NCI-H524 (cell line): ENCODE measurements at places on chromosomes 11 and 22.

- no peak for DNase-seq
Measured at GRCh38 chr11:65424205-65425104, 1.9 kb downstream of the NEAT1 start.

- peak; percentile 18 for DNase-seq
Measured at GRCh38 chr22:49433717-49434611, 393.7 kb downstream of the BRD1 start.

- DNase-seq, result no peak
Measured at GRCh38 chr11:78788533-78788932, 213.9 kb upstream of the NARS2 start.

DNA sequence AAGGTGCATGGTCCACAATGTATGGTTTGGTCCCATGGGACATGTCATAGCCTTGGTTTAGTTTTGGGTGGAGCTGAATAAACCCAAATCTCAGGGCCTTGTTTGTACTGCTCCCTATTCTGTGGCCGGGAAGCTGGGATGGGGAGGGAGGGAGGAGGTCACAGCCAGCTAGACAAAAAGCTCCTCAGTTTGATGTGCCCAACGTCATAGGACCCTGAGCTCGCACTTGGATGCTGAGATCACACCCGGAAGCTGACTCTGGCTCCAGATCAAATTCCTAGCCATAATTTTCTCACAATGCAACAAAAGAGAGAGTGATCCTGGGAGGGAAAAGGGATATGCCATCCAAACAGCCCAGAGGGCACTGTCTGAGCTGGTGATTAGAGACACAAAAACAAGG is 1.5 kb downstream of the HSPB2 start:
- DNase-seq, result no peak

DNA sequence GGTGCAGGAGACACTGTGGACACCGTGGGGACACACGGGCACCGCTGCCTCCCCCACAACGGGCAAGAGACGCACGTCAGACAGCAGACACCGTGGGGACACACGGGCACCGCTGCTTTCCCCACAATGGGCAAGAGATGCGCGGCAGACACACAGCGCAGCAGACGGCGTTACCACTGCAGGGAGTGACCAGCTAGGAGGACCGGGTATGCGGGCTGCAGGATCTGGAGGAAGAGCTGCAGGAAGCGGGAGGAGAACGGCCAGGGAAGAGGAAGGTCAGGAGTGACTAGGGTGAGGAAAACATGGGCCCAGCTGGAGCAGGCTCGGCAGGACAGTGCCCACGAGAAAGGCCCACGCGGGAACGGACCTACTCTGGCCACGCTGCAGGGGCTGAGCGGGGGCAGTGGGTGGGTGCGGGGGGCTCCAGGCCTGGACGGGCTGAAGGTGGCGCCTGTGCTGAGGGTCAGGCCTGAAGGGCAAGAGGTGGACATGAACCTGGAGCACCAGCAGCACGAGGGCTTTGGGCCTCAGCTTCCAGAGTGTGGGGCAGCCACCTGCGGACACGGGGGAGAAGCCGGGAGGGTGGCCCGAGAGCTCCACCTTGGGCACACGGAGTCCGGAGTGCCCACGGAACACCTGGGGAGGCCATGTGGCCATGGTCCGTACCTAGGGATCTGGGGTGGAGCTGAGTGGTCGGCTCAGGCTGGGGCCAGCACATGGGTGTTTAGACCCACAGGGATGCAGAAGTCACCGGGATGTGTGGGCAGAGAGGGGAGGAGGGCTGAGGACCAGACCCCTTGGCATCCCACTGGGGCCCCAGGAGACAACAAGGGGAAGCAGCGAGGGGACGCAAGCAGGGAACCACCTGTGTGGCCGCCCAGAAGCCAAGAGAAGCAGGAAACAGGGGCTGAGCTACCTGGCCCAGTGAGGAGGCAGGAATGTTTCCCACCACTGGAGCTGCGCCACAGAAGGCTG is 16.5 kb downstream of the TOLLIP start:
- no peak for DNase-seq

DNA sequence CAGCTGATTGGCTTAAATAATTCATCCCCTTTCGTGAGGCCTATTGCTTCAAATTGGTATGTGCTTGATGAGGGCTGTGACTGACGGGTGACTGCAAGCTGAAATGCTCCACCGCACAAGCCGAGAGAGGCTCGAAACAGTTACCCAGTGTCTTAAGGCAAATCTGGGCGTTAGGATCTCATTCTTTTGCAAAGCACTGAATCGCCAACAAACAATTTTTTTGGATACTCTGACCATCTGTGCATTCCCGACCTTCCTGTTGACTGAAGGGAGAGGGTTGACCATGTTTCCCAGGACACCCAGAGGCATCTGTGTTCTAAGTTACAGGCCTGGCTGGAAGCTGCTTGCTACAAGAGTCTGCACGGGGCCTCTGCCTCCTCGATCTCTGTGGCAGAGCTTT is 32.1 kb downstream of the CACNG2 start:
- DNase-seq, result peak; percentile 61

DNA sequence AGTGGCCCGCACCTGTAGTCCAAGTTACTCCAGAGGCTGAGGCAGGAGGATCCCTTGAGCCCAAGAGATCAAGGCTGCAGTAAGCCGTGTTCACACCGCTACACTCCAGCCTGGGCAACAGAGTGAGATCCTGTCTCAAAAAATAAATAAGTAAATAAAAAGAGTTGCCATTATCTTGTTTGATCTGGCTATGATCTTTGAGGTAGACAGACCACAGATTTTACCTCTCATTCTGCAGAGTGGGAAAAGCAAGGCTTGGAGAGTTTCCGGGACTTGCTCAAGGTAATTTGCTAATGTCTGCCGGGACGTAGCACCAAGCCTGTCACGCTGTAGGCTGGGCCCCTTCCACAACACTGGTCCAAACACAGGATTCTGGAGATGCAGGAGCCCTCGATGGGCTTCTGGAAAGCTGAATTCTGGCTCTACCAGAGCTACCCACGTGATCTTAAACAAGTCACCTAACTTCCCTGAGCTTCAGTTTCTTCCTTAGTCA is 6.8 kb downstream of the GRAP2 start:
- no peak for DNase-seq

DNA sequence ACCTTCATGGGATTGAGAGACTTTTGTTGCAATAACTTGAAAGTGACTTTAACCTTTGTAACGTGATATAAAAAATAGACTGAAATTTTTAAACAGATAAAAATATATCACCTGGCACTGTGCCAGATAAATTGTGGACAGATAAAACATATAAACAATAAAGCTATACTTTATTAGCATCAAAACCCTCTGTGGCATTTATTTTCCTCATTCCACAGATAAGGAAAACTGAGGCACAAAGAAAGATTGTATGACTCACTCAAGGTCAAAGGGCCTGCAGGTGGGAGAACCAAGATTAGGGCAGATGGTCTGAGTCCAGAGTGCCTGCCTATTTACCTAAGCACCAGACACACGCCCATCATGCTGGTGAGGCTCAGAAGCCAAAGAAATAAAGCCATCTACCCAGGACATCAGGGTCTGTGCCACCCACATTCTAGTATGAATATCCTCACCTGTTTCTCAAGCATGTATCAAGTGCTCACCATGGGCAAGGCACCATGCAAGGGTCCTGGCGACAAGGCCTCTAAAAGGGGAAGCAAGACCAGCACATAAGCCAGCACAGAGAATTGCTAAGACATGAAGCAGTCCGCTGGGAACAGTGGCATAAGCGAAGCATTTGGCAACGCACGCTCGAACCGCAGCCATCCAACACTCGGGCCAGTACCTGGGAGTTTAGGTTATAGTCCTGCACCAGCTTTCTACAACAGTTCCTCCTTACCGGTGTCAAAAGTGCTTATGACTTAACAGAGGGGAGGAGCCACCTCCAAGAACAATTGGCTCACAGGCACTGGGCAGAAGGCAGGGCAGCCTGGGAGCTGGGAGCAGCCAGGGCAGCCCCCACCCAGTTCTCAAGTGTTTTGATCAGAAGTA is 17.6 kb downstream of the MYH9 start:
- DNase-seq, result peak; percentile 77

DNA sequence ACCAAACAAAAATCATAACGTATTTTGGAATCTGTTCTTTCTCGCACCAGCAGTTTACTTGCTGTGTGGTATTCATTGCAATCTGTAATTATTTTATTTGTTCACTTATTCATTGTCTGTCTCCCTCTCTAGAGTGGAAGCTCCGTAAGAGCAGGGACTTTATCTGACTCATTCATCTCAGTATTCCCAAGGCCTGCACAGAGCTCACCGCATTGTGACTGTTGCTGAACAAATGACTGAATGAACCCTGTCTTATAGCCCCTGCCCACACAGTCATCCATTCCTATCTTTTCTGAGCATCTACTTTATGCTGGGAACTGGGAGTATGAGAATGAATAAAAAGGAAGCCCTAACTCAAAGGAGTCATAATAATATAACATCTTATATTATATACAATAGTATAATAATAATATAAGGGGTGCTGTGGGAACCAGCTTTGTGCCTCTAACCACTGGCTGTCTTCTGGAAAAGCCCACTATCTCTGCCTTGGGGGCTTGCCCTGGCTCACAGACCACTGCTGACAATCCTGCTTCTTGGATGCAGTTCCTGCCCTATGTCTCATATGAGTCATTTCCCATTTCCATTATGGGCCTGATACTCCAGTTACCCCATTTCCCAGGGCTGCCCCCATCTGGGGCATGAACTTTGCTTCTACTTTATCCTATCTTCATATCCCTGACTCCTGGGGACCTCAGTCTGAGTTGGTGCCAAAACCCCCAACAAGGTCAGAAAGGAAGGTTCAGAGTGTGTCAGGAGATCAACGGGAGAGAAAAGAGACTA is 11.0 kb downstream of the XRRA1 start:
- DNase-seq, result no peak

DNA sequence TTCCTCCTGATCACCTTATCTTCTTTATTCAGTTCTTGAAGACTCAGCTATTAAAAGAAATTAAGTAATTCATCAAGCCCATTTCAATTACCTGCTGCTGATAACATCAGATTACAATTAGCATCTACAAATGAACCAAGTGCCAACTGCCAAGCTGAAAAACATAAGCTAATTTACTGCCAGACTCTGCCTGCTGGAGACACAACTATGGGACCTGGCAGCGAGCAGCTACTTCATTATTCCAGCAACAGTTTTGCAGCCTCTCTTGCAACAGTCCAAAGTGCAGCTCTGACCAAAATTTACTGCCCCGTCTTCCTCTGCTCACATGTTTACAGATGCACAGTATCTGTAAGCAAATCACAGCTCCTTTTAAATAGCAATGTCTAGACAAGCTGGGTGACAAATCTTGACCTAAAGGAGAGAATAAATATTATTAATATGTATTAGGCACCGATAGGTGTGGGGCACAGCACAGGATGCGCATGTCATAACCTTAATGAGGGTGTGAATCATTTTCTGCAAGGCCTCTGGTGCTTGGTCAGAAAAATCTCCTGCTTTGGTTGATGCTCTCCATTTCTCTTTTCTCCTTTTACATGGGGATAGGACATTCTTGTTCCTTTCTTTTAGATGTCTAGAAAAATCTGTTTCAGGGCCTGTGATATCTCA is 232.2 kb upstream of the PITPNB start:
- peak; percentile 44 for DNase-seq

DNA sequence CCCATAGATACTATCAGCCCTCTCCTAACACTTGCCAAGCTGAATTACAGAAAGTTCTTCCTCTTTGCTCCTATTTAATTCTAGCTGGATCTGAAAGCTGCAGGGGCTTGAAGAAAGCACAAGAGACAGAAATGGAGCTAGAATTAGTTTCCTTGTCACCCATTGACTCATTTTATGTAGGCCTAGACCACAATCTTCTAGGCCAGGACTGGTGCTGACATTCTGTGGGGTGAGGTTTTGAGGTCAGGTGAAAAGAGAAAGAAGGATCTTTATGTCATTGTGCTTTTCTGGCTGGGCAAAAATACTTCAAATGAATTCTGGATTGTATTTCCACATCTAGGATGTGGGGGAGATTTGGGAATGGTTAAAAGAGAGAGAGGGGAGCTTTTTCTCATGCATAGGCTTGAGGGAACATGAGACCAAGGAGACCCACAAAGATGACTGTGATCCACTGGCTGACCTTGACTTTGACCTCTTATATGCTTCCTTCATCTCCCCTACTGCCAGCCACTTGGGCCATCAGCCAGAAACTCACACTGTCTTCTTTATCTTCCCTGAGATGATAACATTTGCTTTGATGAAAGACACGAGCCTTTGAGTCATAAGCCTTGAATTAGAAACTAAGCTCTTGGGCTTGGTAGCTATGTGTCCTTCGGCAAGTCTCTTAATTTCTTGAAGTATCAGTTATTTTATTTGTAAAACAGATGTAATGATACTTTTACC is 274.9 kb upstream of the CADM1 start:
- no peak for DNase-seq

DNA sequence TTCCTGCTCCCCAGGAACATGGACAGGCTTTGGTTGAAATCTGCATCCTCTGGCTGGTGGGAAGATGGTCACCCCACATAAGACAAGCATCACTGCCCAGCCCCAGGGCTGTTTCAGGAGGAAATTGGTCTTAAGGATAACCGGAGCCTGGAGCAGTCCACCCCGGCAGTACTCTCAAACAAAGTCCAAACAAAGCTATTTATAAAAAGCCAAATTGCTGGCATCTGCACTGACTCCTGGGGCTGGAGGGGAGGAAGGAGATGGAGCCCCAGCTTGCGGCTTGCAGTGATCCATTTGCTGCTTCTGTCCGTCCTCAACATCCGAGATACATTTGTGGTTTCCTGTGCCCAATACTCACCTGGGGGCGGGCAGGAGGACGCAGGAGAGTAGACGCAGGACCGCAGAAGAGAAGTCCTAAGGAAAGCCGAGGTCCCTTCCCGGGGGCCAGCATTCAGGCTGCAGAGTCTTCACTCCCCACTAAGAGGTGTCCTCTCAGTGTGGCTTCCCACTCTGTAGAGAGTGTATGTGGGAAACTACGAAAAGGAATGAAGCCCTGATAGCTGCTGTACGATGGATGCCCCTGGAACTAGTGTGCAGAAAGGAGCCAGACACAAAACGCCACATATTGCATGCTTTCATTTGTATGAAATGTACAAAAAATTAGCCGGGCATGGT is 107.3 kb upstream of the FGF3 start:
- no peak for DNase-seq

DNA sequence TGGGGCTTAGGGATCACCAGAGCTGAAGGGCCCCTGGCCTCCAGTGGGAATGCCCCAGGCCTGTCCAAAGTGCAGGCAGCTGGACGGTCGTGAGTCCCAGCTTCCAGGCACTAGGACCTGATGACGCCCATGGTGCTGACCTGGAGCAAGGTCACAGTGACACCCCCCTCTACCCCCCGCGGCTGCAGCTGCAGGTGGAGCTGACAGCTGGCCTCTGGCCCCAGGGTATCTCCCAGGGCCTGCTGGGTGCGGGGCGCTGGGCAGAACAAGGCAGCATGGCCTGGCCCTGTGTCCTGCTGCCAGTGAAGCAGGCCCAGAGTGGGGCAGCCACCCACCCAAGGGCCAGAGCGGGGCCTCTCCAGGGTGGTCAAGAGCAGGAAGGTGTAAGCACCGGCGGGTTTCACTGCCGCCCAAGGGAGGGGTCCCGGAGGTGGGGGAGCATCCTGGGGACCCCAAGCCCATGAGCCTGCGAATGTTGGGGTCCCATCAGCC is 553 bp upstream of the TCIRG1 start:
- DNase-seq, result no peak

GRCh38 chr11:18011633-18012032 is 1.2 kb downstream of the SERGEF start:
- DNase-seq, result no peak

- DNase-seq, result no peak
Measured at GRCh38 chr11:14542324-14542723, 22.1 kb upstream of the PSMA1 start.
